ENCODE measurements at places on chromosomes 12 and 14.

DNA sequence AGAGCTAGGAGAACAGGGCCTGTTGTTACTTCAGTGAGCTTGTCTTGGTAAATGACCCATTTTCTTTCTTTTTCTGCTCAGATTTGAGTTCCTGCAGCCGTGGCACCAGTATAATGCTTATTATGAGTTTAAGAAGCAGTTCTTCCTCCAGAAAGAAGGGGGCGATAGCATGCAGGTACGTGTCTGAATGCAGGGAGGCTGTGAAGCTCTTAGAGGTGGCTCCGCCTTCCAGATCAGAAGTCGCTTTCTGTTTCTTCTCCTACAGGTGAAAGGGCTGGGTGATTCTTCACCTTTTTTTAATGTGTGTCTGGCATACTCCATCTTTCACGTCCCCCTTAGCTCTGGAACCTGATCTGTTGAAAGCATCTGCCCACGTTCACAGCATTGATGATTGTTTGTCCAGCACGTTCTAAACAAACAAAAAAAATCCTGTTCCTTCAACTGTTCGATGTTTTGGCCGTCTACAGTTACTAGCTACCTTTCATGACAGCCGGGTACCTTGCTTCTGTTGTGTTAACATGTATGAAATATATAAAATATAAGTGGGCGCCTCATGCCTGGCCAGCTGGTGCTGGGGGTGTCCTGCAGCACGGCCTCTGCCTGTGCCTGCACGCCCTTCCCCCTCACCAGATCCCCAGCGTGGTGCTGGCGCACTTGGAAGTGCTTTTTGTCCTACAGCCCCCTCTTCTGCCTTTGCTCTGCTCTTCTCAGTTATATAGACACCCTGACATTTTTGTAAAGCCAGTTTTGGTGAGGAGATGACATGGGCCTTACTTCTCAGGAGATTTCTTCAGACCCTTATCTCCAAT, 44.6 kb downstream of the SFSWAP start:
- DNase-seq, result no peak

- DNase-seq, result no peak
These were observed 167.2 kb upstream of the ATP2B1 start for GRCh38 chr12:89875809-89876208.

GRCh38 chr14:43184540-43184939, 1322.5 kb downstream of the FSCB start:
- no peak for DNase-seq

GRCh38 chr14:23043754-23044153, 1.7 kb downstream of the PSMB11 start:
- no peak for DNase-seq

GRCh38 chr12:119674560-119674959, 6.6 kb downstream of the PRKAB1 start:
- DNase-seq, result no peak

DNA sequence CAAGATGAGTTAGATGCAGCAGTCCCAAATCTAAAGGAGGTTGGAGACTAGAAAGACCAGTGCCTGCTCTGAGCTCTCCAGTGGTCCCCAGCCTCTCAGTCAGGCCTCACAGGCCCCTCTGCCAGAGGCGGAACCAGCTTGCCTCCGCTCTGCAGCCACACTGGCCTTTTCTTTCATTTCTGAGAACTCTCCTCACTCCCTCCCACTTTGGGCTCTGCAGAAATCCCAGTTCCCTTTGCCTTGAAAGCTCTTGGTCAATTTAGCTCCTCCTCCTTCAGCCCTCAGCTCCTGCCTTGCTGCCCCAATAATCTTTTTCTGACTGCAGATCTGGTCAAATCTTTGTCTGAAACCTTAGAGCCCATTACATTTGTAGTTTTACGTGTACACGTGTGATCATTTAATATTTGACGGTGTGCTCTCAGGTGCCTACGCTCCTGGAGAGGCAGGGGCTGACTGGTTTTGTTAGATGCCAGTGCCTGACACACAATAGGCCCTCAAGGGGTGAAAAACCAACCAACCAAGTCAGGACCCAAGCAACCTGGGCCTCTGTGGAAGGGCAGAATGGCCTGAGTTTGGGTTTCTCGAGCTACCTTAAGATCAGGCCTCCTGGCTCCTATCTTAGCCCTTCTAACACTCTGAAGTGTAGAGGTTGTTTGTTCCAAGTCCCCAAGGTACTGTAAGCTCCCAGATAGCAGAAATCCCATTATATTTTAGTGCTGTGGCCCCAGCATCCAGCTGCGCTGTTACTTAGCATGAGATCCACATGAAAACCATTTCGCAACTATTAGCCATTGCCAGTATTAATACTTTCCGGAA, 1.1 kb upstream of the NUDT4 start:
- DNase-seq, result no peak

GRCh38 chr14:22311636-22312035, 277.4 kb downstream of the DAD1 start:
- DNase-seq, result no peak

- DNase-seq, result no peak
These were observed 35.5 kb downstream of the PUS7L start for GRCh38 chr12:43723134-43723533.

- no peak for DNase-seq
These were observed 9.1 kb downstream of the MYRFL start for GRCh38 chr12:69834147-69834546.

GRCh38 chr14:83894568-83894967, 1635.4 kb upstream of the FLRT2 start:
- DNase-seq, result no peak

DNA sequence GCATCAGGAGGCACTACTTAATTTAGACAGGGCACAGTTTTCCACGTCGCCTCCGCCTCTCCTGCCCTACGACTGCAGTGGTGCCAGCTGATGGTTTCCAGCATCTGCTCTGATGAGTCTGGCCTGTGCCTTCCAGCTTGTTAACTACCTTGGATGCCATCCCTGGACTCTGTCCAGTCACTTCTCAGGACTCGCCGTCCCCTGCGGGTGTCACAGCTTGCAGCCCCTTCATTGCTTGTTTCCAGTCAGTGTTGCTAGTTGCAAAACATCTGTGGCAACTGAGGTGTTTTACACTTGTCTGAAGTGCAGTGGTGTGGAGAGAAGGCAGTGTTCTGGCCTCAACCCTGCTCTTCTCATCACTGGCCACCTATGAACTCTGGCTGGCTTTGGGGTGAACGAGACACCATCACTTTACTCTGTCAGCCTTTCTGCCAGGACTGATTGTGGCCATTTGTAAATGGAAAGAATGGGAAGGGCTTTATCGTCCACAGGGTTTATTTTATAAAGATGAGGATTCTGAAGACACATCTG, 8.3 kb downstream of the ADGRD1 start:
- no peak for DNase-seq

DNA sequence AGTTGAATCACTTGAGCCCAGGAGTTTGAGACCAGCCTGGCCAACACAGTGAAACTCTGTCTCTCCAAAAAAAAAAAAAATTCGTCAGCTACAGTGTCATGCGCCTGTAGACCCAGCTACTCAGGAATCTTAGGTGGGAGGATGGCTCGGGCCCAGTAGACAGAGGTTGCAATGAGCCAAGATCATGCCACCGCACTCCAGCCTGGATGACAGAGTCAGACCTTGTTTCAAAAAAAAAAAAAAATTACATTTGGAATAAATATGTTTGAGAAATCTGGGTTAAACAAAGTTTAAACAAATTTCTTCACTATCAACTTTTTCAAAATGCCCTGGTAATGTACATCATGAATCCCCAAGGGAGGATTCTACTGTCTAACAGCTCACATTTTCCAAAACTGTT, 187.0 kb upstream of the RASSF8 start:
- DNase-seq, result no peak

GRCh38 chr14:30389134-30389876, 169.7 kb upstream of the G2E3 start:
- no peak for DNase-seq

- no peak for DNase-seq
These were observed 162.5 kb downstream of the SLC38A4 start for GRCh38 chr12:46663318-46663717.

DNA sequence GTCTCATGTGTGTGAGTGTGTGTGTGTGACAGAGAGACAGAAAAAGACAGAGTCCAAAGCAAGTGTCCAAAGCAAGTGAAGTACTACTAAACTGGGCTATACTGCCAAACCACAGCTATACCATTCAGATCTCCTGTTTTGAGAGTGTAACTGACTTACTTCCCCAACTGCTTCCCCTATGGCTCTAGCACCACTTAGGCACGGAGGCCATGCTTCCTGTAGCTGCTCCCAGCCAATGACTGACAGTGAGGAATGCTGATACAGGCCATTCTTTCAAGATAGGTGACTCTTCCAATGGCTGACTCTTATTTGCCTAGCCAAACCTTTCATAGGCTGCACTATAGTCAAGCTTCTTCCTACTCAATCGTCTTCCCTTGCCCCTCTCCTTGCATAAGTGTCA, 393.2 kb downstream of the BCAT1 start:
- no peak for DNase-seq

DNA sequence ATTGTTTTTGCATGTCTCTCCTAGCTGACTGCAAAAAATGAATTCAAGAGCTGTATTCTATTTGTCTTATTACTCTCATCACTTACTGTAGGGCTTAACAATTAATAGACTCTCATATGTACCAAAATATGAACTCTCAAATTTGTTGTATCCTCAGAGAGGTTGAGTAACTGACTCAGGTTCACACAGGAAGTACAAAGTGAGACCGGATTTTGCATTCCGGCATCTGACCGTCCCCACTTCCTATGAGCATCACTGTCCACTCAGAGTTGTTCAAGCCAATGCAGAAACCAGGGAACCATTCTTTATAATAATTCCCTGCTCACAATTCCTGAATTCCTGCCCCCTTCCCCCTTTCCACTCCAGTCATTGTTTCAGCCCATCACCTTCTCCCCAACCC, 113.3 kb upstream of the AMIGO2 start:
- no peak for DNase-seq

- no peak for DNase-seq
These were observed 6.2 kb downstream of the ADCY6 start for GRCh38 chr12:48782457-48783395.

- no peak for DNase-seq
These were observed 125.1 kb downstream of the ST8SIA1 start for GRCh38 chr12:22209422-22209821.

DNA sequence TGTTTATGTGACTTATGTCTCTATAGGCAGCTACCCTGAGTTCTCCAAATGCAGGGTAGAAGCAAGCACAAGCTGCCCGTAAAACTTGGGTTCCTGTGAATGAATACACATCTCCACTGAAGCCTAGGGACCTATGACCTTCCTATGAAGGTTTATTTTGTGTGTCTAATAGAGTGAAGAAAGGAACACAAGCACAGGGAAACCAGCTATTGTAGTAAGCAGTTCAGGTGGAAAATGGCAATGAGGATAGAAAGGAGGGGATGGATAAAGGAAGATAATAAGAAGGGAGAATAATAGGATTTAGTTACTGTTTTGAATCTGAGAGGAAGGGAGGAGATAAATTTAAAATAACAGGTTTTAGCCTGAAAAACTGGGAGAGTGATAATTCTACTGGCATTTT, 2.4 kb downstream of the PFKM start:
- DNase-seq, result no peak

- no peak for DNase-seq
These were observed at the start of gene HPD for GRCh38 chr12:121858662-121859572. HPD (minus strand) TSS chr12:121858859; CDS start chr12:121858823, 36 bp downstream.

DNA sequence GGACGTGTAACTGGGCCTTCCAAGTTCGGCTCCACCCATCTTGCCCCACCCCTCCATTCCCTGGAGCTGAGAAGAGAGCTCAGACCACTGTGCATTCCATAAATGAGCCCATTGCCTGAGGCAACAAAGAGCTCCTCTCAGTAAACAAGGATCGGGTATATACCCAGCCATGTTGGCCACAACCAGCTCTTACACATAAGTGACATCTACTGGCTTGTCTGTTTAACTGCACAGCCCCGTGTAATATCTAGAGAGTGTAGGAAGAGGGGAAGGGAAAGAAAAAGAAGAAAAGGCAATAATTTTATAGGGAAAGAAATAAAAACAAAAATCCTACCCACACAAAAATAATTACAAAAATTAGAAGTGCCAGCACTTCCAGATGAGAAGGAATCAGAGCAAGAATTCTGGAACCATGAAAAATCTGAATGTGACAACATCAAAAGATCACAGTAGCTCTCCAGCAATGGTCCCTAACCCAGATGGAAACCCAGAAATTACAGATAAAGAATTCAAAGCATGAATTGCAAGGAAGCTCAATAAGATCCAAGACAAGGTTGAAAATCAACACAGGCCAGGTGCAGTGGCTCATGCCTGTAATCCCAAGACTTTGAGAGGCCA, 308.1 kb downstream of the RPAP3 start:
- DNase-seq, result no peak

- no peak for DNase-seq
These were observed 32.4 kb downstream of the NCOR2 start for GRCh38 chr12:124534776-124535740.

DNA sequence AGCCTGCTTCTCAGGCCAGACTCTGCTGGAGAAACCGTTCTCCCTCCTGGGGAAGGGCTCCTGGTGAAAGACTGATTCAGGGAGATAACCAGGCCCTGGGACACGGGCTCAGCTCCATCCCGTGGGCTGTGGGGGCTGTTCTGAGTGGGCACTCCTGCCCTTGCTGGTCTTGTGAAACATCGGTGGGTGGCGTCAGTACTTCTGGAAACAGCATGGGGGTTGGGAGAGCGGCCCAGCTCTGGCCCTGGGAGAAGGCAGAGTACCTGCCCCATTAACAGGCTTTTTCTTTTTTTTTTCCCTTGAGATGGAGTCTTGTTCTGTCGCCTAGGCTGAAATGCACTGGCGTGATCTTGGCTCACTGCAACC, 786 bp downstream of the SLC25A47 start:
- no peak for DNase-seq

DNA sequence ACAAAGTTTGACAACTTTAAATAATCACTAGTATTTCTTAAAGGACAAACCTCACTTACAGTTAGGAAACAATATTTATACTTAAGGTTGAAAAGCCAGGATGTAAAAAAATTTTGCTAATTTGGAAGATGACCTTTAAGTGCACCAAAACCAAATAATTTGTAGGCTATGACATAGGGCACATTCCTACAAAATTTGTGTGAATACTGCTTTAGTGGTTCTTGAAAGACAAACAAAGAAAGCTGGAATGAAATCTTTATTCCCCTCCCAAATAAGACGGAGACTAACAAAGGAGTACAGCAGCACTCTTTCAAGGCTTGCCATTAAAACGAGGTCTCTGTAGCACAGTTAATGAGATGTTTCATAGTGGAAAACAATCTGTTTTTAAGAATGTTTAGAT, 45.6 kb downstream of the MSRB3 start:
- DNase-seq, result no peak

GRCh38 chr14:63614679-63615363, 26.9 kb downstream of the WDR89 start:
- no peak for DNase-seq

- DNase-seq, result no peak
These were observed 156.8 kb downstream of the PDZRN4 start for GRCh38 chr12:41344776-41345470.

GRCh38 chr12:117060929-117061305, 38.3 kb downstream of the TESC start:
- no peak for DNase-seq
